ENCODE measurements at places on chromosomes 4 and X.

GRCh38 chr4:81470456-81471297, 1.0 kb downstream of the RASGEF1B start:
- DNase-seq = no peak

DNA sequence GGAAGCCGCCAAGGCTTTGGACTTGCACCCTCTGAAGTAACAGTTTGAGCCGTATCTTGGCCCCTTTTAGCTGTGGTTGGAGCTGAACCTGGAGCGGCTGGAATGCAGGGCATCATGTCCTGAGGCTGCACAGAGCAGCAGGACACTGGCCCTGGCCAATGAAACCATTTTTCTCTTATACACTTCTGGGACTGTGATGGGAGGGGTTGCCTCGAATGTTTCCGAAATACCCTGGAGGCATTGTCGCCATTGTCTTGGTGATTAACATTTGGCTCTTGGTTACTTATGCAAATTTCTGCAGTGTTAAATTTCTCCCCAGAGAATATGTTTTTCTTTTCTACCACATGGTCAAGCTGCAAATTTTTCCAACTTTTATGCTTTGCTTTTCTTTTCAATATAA, 137.2 kb downstream of the MAGEC1 start:
- DNase-seq = no peak

DNA sequence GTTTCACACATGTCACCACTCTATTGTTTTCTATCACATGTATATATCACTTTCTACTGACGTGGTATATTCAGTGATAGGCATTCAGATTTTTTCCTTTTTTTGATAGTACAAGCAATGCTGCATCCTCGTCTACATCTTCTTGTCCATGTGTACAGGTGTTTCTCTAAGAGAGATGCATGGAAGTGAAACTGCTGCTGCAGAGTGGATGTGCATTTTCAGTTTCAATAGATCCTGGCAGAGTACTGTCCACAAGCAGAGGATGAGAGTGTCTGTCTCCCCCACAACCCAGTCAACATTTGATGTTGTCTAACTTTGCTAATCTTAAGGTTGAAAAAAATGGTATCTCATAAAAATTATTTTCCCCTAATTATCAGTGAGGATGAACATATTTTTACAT, 194.0 kb upstream of the CASK start:
- DNase-seq = no peak

DNA sequence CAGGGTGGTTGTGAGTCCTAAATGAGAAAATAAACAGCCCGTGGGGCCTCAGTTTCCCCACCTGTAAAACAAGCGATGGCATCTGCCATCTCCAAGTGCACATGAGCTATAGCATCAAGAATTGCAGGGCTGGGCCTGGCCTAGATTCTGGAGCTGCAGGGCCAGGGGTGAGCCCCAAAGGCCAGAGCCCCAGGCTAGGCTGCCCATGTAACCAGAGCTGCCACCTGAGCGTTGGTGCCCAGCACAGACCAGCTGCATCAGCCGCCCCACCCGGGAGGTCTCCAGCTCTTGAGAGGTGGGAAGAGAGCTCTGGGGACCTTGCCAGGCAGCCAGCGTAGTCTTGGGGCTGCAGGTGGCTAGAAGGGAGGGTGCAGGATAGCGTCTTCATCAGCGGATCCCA, 27.0 kb upstream of the GPR78 start:
- no peak for DNase-seq

DNA sequence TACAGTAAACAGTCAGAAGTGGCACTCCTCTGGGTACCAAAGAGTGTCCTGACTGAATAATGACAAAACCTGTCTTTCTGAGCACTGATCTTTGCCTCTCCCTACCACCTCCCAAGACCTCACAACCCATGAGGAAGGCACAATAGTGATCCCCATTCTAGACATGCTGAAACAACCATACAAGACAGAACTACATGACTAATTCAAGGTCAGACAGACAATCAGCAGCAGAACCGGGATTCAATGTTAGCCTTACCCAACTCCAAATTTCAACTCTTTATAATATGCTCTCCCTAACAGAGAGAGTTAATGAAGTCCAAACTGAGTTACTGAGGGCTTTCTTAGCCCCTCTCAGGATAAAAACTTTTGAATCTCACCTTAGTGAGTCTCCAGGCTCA, 71.0 kb downstream of the IRF2 start:
- DNase-seq = no peak

DNA sequence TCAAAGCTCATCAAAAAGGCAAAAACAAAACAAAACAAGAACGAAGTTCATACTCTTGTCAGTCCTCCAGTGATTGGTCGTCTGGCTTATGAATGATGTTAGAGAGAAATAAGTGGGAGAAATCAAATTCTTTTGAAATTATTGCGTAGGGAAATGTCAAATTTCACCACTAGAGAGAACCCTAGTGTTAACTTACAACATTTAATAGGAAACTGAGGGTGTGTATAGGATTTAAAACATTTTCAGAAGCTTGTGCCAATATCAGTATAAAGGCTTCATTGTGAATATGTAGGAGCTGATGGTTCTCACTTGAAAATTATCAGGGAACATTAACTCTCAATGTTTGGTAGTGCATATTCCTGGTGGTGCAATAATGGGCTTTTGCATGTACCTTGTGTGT, 17.4 kb downstream of the ADH6 start:
- no peak for DNase-seq

DNA sequence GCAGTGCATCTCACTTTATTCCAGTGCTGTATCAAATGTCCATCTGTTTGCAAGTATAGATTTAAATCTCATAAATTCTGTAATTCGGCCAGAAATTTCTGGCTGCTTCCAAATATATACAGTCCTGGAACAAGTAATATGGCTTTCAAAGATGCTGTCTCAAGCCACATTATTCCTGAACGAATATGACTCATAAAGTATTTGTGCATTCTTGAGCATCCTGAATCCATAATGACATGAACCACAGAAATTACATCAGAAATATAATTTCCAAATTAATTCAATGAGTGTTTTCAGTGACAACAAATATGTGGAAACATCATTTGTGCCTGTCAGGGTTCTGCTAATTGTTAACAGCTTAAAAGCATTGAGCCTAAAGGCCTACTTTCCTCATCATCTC, 140.9 kb upstream of the HPGD start:
- no peak for DNase-seq

DNA sequence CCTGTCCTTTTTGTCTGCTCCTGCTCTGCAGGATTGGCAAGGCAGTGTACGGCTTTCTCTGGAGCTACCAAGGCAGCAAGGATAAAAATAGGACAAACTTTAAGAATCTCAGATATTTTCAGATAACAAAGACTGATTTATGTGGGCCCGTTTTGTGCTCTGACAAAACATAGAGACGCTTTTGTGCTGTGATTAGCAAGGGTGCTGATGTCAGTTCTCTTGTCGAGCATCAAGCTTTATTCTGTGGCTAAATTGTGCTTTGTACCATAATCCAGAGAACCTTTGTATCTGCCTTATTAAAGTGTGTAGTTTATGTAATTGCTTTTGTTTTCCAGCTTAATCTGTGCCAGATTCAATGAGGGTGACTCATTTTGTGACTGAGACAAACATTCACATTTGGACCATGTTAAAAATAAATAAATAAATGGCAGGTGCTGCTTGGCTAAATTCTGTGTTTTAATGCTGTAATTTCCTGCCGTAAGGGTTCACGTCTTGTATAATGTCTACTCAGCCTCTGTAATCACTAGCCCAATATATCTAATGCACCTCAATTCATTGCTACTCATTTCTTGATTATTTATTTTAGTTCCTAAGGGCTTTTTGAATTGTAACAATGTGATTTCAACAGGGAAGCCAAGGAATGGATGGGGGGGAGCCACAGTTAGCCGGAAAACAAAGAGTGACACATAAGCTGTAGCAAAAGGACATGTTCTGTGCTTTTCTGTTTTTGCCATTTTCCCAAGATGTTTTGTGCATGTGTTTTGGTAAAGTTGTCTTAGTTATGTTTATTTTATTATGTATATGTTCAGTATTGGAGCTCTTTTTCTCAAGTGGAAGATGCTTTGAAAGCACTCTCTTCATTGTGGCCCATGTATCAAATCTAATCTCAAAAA, 75.1 kb downstream of the GAB1 start:
- no peak for DNase-seq

DNA sequence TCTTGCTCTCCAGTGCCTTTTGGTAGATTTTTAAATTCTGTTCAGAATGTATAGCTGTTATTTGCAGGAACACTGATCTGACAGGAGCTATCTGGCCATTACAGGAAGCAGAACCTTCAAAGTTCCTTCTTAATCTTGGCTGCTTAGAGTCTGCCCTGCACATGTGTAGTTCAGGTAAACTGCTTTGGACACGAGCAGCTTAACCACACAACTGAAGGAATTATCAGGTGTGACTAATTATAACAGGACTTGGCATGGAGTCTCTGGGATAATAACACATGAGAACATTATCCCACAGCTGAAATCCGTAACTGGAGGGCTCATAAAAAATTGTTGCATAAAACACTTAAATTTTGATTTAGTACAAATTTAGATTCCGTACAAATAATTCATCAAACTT, 11.6 kb upstream of the ING2 start:
- no peak for DNase-seq

DNA sequence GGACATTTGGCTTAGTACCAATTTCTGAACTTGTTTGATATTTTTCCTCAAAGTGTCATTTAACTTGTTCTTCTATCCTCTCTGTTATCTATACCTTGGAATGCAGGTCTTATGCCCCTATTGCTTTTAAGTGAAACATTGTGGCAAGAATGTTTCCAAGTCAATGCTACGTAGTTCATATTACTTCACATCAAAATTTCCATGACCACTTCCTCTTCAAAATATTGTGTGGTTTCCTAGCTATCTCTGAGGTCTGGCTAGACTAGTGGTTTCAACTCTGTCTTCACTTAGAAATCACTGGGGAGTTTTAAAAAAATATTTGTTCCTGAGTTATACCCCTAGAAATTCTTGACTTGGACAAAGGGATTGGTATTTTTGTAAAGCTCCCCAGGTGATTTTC, 20.2 kb upstream of the RASGEF1B start:
- no peak for DNase-seq

- no peak for DNase-seq
These were observed 871.2 kb upstream of the TENM3 start for GRCh38 chr4:181372014-181372413.

GRCh38 chr4:53852343-53852742, 212.1 kb downstream of the CHIC2 start:
- DNase-seq = no peak

- DNase-seq = no peak
These were observed 76.5 kb upstream of the TSPAN7 start for GRCh38 chrX:38484607-38485498.

DNA sequence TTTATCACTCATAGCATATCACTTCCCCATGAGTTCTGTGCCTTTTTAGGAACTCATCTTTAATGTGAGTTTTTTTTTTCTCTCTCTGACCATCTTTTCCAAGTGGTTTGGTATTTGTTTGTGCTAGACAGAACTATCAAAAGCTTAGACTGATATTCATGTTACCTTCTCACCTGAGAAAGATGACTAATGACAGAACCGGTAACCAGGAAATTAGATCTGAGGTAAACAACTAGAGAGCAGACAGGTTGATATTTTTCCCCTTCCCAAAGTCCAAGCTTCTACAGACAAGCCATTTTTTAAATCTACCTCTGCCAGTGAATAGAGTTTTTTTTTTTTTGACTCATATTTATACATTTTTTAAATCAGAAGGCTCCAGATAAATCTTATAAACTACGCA, 17.0 kb upstream of the SRD5A3 start:
- no peak for DNase-seq

DNA sequence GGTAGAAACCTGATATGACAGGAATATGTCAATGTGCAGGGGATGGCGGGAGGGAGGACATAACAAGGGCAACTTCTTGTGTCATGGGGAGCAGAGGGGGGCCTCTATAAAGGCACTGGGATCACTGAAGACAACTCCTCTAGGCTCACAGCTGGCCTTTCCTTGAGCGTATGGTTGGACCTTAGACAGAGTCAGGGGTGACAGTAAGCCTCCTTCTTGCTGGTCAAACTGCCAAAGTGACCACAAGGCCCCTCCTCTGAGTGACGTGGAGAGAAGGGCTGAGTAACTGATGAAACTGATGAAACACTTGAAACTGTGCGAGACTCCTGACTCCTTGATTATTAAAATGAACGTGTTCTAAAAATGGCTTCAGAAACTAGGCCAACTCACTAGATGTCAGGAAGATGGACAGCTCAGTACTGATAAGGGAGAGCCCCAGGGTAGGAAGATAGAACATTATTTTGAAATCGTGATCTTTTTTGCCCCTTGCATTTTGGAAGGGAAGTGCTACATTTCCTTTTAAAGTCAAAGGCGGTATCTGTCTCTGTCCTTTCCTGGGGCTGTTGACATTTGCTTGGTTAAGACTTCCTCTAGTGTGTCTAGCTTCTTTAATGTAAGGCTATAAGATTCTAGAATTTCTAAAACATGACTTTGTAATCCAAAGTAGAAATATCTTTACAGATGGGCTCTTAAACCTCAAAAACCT, 1.6 kb downstream of the RAB33A start:
- DNase-seq = peak; percentile 52

GRCh38 chrX:13069771-13070416, 25.5 kb upstream of the FAM9C start:
- no peak for DNase-seq

- DNase-seq = no peak
These were observed 53.5 kb upstream of the IL21 start for GRCh38 chr4:122674371-122674770.

GRCh38 chrX:15834827-15835595, 19.6 kb downstream of the AP1S2 start:
- no peak for DNase-seq

DNA sequence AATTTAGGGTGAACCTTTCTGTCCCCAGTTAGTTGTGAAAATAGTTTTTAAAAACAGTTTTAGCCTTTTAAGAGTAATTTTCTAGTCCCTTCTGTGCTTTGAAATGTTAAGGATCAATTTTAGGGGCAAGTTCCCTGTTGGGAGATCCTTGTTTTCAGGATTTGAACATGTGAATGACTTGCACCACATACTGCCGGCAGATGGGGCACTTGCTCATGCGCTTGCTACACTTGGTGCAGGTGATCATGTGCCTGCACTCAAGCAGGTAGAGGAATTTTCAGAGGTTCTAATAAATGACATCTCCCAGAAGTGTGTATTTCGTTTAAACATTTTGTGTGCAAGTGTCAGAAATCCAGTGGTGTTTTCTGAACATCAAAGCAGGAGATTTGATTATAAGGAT, 195.9 kb downstream of the CHM start:
- no peak for DNase-seq

DNA sequence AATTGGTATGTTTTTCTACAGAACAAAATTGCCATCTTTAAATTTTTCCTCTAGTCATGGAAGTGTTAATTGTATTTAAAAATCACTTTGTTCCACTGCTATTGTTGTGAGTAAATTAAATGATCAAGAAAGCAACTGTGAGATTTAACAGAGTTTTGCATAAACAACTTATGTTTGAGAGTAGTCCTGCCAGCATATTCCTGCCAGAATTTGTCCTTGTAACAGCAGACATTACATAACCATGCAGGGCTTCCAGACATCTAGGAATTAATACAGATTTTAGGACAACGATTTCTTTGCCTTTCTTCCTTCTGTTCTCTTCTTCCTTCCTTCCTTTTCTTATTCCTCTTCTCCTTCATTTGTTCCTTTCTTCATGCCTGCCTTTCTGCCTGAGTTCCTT, 125.5 kb downstream of the HTR2C start:
- no peak for DNase-seq
